ENCODE measurements at places on chromosomes 2 and 18. TPM values are rescaled to one million over a fixed set of nuclear protein-coding genes. Genes with fewer than 3 reads are reported as not detected.

Gene CRACDL
- 12.9 TPM for total RNA-seq

Gene SIX3
- total RNA-seq, result not detected

Gene NR4A2
- 2.6 TPM for total RNA-seq

Gene ERMN
- not detected for total RNA-seq

Gene GKN2
- not detected for total RNA-seq

Gene NGEF
- 7.4 TPM for total RNA-seq

Gene REG3G
- total RNA-seq, result not detected

Gene MREG
- total RNA-seq, result 6.8 TPM

Gene PRSS56
- total RNA-seq, result not detected

Gene SCTR
- not detected for total RNA-seq

Gene KIAA2012
- total RNA-seq, result not detected

Gene DUSP19
- 1.0 TPM for total RNA-seq

Gene PLGLB1
- total RNA-seq, result 0.74 TPM

Gene DHRS9
- not detected for total RNA-seq

Gene GBX2
- total RNA-seq, result not detected

Gene MERTK
- total RNA-seq, result 0.49 TPM

Gene COBLL1
- total RNA-seq, result 37.1 TPM

Gene MAB21L4
- not detected for total RNA-seq

Gene MYO7B
- not detected for total RNA-seq

Gene SCN2A
- not detected for total RNA-seq

Gene ANTXR1
- 33.1 TPM for total RNA-seq

Gene UBXN4
- 101 TPM for total RNA-seq

Gene HAT1
- 41.8 TPM for total RNA-seq

Gene EVA1A
- 7.6 TPM for total RNA-seq

Gene ASTL
- not detected for total RNA-seq

Gene WNT6
- total RNA-seq, result not detected

Gene CEP192
- total RNA-seq, result 14.3 TPM

Gene CCDC141
- not detected for total RNA-seq

Gene HJURP
- 29.3 TPM for total RNA-seq

Gene LBH
- total RNA-seq, result 1.7 TPM

Gene ST6GAL2
- total RNA-seq, result 0.34 TPM

Gene CNGA3
- not detected for total RNA-seq

Gene CAPN14
- not detected for total RNA-seq

Gene LIMS3
- total RNA-seq, result 1.5 TPM

Gene MEP1B
- not detected for total RNA-seq

Gene MC4R
- not detected for total RNA-seq

Gene CD8B2
- total RNA-seq, result not detected

Gene FRZB
- 0.20 TPM for total RNA-seq

Gene ADRA2B
- not detected for total RNA-seq

Gene ALPI
- total RNA-seq, result not detected

Gene PPP1CB
- total RNA-seq, result 244 TPM

Gene NDC80
- total RNA-seq, result 29.6 TPM

Gene KCNF1
- total RNA-seq, result not detected

Gene DES
- not detected for total RNA-seq

Gene GREB1
- 2.3 TPM for total RNA-seq

Data from MCF 10A (cell line).